ENCODE measurements at places on chromosomes 11 and 22.

DNA sequence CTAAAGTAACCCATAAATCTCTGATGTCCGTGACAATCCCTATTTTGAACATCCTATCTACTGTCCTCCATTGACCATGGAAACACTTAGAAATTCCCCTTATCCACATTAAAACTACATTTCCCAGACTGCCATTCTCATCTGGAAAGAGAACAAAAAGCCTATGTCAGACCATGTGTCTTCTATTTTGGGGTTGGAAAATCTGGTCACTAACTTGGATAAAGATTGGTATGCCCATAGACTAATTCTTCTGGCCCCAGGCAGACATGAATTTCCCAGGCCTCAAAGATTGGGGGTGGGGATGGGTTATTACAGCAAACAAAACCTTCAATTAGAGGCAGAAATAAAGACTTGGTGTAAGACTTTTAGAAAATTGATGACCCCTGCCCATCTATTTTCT is 30.9 kb upstream of the CREB3L1 start:
- DNase-seq = no peak

GRCh38 chr22:29309332-29310064 is 3.0 kb downstream of the GAS2L1 start:
- DNase-seq = no peak

DNA sequence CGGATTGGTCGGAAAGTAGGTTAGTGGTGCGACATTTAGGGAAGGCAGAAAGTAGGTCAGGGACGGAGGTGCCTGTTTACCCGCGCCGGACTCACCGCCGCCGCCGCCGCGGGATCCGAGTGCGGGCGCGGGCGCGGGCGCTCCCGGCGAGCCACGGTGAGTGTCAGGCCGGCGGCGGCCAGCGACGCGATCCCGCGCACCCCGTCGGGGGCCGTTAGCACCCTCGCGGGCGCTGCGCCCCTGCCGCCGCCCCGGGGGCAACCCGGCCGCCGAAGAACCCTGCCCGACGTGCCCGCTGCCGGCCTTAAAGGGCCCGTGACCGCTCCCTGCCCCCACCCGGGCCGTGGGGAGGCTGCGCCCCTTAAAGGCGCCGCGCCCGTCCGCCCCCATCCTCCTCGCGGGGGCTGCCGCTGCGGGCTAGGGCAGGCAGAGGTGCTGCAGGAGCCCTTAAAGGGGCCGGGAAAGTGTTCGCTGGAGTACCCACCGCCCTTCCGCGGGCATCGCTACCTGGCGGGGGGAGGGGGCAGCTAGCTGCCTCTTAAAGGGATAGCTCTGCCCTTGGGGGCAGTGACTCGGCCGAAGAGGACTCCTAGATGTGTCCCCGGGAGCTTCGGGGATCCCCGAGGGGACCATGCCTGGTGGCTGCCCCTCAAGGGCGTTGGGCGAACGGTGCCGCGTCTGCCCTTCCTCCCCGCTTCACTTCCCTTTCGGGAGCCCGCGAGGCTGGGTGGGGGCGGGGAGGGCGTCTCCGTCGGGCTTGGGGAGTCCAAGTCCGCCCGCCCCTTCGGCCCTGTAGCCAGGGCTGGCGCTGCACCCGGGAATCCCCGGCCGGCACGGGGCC is at the start of gene BMAL1:
Gene BMAL1 (plus strand): TSS at position 23 of the 841 bp plus-strand sequence. CDS start 76,519 bp downstream, outside the sequence.
- no peak for DNase-seq

- no peak for DNase-seq
Measured at GRCh38 chr11:130188585-130189347, 29.2 kb downstream of the ST14 start.

GRCh38 chr11:65429724-65430405 is 7.3 kb downstream of the NEAT1 start:
- DNase-seq = no peak
